ENCODE measurements at places on chromosomes 1 and 21. TPM values are rescaled to one million over a fixed set of nuclear protein-coding genes. Genes with fewer than 3 reads are reported as not detected.

GRCh38 chr1:229406798-229407197 lies 27.1 kb downstream of the ACTA1 start:
- no peak for DNase-seq

DNA sequence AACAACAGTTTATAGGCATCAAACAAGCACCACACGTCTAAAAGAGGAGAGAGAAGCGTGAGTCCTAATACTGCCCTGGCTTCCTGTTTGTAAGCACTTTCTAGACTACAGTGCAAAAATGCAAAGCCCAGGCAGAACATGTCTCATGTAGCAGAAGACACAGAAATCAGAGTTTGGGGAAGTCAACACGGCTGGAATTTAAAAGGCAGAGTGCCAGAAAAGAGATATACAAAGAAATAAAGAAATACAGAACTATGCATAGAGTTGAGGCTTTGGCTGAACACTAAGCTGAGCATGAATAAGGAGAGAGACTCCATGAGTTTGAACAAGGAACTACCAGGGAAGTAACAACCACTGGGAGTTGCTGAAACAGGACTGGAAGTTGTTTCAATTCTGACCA lies 566.6 kb upstream of the NR5A2 start:
- no peak for DNase-seq

- no peak for DNase-seq
Measured at GRCh38 chr21:34744801-34745200, 76.0 kb downstream of the CLIC6 start.

GRCh38 chr21:15252431-15252830 lies 187.6 kb upstream of the NRIP1 start:
- no peak for DNase-seq

Gene DNM3
- total RNA-seq, result 0.52 TPM

Gene FCRL6
- not detected for total RNA-seq

Gene CRYAA
- not detected for total RNA-seq

All from psoas muscle (tissue), 8 donors.